D721Med (cell line): ENCODE measurements at places on chromosomes 6 and 20.
A peak's percentile ranks its signal among the peaks of the same experiment; 100 is the strongest.

- DNase-seq, result no peak
Observed at GRCh38 chr6:6997263-6998193, 110.2 kb upstream of the RREB1 start.

GRCh38 chr20:17344790-17345189 lies 118.0 kb downstream of the PCSK2 start:
- no peak for DNase-seq

- DNase-seq, result no peak
Observed at GRCh38 chr6:36495086-36495485, 52.2 kb downstream of the STK38 start.

DNA sequence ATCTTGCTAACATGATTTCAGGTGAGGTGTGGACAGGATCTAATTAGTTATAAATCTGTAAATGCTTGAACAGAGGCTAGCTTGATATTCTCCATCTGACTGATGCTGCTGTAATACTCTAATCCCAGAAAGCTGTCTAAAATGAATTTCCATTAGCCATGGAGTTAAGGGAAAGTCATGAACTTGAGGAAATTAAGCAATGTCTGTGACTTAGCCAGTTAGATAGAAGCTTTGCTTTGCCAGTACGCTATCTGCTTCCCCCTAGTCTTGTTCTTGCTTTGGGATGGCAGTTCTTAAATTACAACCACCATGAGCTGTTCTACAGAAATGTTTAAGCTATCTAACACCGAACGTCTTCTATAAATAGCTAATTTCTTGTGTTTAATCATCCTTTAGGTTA lies 195.7 kb downstream of the PRL start:
- DNase-seq, result no peak

GRCh38 chr6:130932438-130932837 lies 105.2 kb downstream of the SMLR1 start:
- no peak for DNase-seq

DNA sequence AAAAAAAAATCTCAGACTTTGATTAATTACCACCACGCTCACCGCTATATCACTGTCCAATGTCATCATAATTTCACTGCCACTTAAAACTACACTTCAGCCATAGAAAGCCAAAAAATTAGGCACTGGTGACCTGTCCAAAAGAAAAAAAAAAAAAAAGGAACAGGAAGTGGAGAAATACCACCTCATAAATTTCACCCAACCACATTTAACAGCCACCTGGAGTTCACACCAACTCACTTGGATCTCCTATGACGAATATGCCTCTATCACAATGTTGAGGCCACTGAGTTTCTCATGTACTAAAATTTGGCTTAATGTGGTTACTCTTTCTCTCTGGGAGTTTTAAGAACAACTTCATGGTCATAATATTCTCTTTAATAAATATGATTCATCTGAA lies 237.5 kb upstream of the RSPO3 start:
- DNase-seq, result no peak

DNA sequence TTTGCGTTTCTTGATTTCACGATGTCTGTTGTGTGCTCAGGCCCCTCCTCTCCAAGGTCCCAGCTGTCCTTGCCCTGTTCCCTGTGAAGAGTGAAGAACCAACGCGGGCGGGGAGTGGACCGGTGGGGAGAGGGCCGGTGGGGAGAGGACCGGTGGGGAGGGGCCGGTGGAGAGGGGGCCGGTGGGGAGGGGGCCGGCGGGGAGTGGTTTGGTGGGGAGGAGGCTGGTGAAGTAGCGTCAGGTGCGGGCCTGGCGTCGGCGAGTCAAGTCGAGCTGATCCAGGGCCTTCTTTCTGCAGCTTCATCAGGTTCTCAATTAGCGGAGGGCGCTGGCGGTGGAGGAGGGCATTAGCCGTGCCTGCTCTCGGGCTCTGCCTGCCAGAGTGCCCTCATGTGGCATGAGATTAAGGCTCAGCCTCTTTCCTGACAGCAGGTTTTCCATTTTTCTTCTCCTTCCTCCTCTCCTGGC lies 21.2 kb upstream of the BHLHE23 start:
- DNase-seq, result no peak

GRCh38 chr6:159023893-159024292 lies 20.9 kb downstream of the TAGAP start:
- DNase-seq, result no peak

DNA sequence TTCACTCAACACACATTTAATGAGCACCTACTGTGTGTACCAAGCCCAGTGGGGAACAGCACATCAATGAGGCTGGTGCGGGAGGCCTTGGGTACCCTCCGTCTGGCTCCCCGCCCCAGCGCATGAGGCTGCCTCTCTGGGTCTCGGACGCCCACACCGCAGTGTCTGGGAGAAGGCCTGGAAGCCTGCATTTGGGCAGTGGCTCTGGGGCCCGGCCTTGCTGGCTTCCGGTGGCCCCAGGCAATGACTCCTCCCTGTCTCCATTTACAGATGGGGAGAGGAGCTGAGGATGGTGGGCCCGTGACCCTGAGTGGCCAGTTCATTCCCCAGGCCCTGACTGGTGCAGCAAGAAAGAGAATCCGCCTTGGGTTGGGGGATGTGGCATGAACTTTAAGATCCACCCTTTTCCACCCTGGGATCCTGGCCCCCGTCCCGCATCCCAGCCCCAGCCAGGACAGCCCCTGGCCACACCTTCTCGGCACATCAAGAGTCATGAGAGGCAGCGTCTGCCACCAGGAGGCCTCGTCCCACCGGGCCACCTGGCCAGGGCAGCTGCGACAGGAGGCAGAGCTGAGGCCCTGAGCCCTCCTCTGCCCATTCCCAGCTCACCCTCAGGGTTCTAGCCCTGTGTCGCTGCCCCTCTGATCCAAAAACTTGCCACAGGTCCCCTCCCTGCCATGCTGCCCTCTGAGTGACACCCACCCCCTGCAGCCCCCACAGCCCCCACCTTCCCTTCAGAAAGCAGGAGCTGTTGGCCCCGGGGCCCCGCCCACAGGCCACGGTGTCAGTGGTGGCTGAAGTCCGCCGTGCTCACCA lies 17.5 kb upstream of the MRGBP start:
- DNase-seq, result no peak

GRCh38 chr6:139764498-139764986 lies 390.1 kb upstream of the CITED2 start:
- DNase-seq, result no peak

GRCh38 chr6:54860739-54861138 lies 14.2 kb downstream of the FAM83B start:
- no peak for DNase-seq

DNA sequence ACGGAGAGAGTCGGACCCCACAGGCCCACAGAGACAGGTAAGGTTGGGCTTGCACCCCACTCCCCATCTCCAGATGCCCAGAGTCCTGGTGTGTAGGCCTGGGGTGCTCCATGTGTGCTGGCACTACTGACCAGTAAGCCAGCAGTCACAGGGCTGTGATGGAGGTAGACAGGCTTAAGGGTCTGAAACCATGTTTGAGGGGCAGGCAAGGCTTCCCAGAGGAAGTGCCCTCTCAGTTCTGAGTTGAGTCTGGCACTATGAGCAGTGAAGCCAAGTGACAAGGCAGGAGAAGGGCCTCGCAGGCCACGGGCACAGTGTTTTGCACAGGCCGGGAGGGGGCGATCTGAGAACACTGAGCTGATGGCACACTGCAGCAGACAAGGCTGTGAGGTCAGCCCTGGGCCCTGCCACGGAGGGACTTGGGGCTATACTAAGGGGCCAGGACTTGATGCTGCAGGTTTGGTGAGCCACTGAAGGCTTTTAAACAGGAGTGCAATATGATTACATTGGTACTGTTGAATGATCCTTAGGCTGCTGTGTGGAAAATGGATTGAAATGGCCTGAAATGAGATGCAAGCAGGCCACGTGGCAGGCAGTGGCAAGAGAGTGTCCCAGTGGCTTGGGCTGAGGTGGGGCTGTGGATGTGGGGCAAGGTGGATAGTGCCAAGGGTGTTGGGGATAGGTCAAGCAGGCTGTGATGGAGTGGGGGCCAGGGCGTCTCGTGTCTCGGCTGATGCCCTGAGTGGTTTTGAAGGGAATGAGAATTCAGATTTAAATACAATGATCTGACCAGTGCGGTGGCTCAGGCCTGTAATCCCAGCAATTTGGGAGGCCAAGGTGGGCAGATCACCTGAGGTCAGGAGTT lies 20.3 kb downstream of the TTBK1 start:
- peak; percentile 95 for DNase-seq

DNA sequence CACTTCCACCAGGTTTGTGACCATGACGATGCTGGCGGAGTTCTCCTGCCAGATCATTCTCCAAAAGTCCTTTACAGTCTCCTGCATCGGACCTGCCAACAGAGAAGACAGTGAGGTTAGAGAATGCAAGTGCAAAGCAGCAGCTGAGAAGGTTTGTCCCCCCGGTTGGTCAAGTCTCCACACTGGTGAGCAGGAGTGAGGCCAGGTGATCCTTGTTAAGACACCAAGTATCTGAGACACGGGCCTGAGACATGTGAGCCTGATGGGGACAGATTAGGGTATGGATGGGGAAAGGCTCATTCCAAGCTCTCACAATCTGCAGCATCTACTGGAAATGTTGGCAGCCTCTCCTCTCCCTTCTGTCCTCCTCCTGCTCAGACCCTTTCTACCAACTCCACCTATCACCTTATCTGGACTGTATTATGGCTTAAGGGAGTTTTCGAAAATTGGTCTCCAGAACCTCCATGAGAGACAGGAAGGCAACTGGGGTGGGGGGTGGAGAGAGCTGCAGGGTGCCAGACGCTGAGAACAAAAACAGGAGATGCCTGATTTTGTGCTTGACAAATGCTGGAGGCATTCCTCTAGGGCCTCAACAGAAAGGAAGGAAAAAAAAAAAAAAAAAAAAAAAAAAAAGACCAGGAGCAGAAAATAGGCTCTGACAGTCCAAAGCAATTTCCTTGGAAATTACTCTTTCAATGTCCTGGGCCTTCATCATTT lies 500.4 kb upstream of the CHD6 start:
- DNase-seq, result no peak

- DNase-seq, result no peak
Observed at GRCh38 chr6:29995340-29995777, 53.0 kb downstream of the HLA-A start.

DNA sequence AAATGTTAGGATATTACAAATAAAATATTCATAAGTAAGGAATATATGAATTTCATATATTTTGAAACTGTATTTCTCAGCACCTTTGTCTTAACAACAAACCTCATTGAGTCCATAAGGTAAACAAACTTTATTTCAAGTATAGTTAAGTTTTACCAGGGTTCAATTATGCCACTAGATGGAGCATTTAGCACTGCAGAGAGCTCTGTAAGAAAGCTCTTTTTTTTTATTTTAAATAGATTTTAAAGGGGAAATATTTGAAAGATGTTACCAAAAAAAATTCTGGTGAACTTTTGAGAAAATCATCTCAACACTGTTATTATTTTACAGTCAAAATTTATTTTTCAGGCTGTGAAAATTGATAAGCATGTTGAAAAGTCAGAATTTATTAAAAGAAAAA lies 955.2 kb upstream of the EYS start:
- no peak for DNase-seq

DNA sequence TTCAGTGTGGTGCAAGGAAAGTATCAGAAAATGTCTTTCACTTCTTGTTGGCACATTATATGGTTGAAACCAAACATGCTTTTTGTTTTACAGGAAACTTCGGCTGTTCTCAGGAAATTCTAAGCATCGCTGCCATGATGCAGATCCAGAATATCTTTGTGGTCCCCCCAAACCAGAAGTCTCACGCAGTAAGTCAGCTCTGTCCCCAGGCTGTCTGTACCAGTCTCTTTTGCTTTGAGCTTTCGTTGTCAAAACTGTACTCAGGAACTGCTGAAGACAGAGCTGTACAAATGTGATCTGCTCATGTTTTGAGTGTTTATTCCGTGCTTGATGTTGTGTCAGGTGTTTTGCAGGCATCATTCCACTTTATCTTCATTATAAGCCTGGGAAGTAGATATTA lies 59.6 kb downstream of the DHX35 start:
- DNase-seq, result no peak

GRCh38 chr6:130742131-130742681 lies 85.0 kb upstream of the SMLR1 start:
- no peak for DNase-seq

GRCh38 chr6:80331522-80331921 lies 225.1 kb downstream of the BCKDHB start:
- DNase-seq, result no peak

DNA sequence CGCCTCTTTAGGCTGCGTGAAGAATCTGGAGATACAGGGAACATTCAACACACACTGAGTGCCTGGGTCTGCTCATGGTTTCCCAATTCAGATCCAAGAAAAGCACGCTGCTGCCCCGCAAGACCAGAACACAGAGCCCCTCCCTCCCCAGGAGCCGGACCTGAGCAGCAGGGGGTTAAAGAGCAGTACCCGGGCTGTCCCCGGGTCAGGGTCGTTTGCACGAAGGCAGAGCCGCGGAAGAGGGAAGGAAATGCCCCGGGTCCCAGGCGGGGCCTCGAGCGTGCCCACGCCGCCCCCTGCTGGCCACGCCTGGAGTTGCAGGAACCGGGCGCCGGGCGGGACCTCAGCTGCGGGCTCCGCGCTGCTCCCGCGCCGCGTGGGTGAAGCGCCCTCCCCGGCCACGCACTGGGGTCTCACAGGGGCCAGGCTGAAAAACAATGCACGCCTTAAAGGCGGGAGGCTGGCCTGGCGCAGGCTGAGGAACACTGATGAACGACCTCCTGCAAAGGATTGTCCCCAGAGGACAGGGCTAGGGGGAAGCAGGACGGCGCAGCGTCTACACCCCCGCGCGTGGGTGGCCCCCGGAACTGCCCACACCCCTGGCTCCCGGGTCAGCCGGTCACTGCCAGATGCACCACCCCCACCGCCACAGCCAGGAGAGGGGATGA lies 48.9 kb downstream of the ANKRD60 start:
- DNase-seq, result peak; percentile 39

DNA sequence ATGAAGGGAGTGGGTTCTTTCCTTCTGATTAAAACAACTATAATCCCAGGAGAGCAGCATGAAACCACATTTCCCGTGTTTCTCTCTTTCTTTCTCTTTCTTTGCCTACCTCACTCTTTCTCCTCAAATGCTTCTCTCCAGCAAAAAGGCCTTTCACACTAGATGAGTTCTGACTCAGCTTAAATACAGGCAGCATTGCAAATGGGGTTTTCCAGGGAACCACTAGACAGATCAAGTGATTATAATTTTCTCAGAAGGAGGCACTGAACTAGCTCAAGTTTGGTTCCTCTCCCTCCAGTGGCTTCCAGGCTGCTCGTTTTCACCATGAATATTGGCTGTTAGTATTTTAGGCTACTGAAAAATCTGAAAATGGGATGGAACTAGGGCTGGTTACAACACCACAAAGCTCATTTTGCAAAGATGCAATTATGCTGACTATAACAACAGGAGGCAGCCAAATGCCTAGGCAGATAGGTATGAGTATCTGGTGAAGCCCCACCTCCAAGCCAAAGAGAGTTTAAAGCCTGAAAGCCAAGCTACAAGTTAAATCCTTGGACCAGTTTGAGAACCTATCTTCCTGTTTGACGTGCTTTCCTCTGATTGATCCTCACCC lies 260.0 kb downstream of the MMUT start:
- no peak for DNase-seq

GRCh38 chr6:54846243-54846856 lies at the start of gene FAM83B:
Gene FAM83B, plus strand, starts transcription at chr6:54846771. Its CDS starts 23,476 bp downstream, at chr6:54870247.
- no peak for DNase-seq

GRCh38 chr6:136330634-136331033 lies 41.0 kb upstream of the BCLAF1 start:
- DNase-seq, result no peak
